ENCODE measurements at places on chromosomes 11 and 22.

- DNase-seq, result no peak
Observed at GRCh38 chr11:57476047-57476756, 15.9 kb downstream of the RTN4RL2 start.

DNA sequence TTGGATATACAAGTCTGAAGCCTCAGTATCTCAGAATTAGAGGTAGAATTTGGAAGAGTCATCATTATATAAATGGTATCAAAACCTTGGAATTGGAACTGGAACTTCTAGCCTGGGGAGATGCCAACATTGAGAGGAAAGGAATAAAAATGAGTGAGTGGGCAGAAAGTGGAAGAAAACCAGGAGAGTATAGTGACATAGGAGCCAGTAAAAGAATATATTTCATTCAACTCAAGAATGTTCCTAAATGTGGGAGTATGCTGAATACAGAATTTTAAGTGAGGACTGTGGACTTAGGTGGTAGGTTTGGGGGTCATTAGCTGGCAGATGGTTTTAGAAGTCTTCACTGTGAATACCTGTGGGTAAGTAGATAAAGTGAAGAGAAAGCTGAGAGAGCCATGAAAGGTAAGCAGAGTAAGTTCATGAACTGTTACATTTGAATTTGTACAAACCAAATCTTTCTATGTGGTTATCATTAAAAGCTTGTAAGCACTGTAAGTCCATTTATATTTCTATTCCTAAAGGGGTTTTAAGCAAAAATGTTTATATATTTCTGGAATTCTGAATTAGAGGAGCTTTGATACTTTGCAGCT lies 60.2 kb downstream of the PDHX start:
- DNase-seq, result no peak

DNA sequence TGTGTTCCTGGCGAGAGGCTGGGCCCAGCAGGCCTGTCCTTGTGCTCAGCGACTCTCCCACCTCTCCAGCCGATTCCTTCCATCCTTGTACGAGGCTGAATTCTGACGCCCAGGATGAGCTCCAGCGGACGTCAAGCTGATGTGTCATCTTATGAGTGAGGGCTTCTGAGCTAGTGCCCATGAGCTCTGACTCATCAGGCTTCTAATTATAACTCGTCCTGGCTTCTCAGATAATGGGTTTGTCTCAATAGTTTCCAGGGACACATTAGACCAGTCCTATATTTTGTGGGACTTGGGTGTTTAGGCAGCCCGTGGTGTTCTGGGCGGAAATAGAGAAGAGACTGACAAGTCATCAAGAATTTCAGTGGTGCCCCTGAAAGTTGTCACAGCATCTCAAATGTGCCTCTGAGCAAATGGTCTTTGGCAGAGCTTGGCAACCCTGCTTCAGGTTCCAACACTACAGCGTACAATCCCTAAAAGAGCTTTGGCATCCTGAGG lies 108.2 kb upstream of the CD44 start:
- DNase-seq, result no peak

DNA sequence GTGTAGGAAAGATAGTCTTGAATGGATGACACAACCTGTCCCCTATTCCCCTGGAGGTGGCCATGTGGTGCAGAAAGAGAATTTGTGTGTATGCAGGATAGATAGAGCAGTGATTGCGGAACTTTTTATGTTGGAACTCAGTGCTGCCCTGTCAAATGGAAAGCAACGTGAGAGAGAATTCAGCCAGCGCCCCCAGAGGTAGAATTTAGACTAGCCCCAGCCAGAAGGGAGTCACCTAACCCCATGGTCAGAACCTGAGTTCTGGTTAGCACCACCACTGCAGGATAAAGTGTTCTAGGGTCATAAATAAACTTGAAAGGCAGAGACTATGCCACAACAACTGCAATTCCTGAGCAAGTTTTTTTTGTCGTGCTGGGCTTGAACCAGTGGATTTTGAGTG lies 152.9 kb upstream of the GRIA4 start:
- no peak for DNase-seq

- DNase-seq, result no peak
Observed at GRCh38 chr11:66637557-66638176, 836 bp upstream of the RBM4 start.

DNA sequence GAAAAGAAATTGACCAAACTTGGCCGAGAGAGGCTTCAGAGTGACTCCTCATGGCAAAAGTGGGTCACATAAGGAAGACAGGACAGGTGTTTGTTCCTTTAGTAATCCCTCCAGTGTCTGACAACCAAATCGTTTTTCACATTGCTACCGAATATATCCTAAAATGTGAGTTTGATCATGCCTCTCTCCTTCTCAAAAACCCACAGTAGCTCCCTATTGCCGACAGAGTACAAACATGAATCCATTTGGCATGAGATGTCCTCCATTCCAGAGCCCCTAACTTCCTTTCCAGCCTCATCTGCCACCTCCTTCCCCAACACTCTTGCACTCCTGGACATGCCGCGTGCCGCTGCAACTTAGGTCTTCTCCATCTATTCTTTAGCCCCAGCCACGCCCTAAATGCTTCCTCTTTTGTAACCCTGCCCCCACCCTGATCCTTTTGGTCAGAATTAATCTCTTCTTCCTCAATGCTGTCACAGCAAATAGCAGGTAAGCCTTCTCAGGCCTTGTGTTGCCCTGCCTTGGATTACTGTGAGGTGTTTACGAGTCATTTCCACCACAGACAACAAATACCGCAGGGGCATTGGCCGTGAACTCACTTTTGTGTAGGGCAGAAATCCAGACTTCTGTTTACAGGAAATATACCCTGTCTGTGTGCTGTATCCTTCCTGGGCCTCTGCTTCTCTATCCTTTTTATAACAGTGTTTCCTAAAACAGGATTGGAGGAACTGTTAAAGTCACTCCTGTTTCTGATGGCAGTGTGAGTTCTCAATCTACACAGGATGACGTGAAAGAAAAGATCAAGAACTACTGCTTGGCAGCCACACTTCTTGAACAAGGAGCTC lies 66.0 kb upstream of the FTH1 start:
- no peak for DNase-seq

DNA sequence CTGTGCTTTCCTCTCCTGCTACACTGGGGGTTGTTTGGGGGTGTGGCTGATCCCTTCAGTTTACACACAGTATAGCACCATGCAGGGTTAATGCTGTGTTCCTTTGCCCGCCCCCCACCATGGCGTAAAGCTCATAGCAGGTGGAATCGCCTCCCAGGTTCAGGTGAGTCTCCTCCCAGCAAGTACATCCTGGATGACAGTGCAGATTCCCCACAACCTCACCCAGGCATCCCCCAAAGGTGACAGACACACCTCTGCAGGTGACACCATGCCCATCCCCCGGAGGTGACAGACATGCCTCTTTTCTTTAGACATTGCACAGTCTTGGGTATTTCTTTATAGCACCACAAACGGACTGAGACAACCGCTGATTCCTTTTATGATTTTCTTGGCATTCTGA lies 343.7 kb downstream of the BRD1 start:
- no peak for DNase-seq

DNA sequence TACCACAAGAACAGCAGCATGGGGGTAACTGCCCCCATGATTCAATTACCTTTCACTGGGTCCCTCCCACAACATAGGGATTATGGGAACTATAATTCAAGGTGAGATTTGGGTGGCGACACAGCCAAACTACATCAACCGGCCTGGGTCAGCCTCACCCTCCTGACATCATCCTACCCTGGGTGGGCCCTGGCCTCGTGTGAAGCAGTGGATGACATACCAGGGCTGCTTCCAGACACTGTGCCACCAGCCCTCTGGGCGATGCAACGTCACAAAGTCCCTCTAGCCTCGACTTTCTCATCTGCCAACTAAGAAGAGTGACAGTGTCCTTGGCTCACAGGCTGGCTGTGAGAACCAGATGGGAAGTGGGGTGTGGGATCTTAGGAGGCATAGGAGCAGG lies 8.7 kb upstream of the TPCN2 start:
- no peak for DNase-seq

- DNase-seq, result no peak
Observed at GRCh38 chr11:120867531-120867930, 156.4 kb upstream of the TBCEL start.

DNA sequence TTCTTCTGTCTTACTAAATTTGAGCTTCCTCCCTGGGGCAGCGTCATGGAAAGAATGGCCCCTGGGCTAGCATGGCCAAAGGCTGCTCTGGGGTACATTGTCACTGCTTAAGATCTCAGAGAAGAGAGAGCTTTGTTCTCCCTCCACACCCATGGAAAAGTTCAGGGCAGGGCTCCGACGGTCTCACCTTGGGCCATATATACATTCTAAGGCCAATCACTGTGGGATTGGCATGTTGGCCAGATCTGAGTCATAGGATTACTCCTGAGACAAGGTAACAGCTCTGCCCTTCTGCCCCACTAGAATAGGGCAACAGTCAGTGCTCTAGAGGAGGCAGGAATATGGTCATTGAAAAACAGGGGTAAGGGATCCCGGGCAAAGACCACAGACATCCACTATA lies 56.2 kb downstream of the BUD13 start:
- no peak for DNase-seq

DNA sequence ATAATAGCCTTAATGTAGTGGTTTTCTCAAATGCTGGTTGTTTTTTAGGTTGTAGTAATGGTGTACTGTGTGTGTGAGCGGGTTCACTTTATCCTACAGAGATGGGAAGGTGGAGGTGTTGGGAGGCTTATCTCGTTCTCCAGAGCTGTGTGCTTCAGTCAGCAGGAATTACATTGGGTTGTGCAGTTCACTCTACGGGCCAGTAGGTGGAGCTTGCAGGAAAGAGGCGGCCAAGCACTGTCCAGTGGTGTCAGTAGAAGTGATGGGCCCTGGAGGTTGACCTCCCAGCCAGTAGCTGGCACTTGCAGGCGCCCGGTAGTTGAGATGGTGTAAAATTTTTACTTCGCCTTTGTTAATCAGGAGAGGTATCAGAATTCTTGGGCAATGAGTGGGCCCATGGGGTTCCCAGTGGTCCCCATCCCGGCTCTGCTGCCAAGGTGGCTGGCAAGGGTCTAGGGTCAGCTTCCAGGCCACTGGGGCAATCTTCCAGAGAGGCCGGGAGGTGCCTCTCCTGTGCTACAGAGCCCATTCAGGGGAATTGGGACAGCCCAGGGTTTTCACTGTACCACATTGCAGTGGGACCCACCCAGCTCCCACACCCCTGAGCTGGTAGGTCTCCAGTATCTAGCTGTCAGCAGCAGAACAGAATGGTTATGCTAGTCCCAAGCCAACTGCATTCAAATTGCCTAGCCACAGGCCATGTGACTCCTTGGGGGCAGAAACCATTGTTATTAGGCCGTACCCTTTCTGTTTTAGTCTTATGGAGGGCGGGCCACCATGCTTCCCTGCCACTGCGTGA lies 43.9 kb downstream of the BIRC2 start:
- DNase-seq, result peak; percentile 31

DNA sequence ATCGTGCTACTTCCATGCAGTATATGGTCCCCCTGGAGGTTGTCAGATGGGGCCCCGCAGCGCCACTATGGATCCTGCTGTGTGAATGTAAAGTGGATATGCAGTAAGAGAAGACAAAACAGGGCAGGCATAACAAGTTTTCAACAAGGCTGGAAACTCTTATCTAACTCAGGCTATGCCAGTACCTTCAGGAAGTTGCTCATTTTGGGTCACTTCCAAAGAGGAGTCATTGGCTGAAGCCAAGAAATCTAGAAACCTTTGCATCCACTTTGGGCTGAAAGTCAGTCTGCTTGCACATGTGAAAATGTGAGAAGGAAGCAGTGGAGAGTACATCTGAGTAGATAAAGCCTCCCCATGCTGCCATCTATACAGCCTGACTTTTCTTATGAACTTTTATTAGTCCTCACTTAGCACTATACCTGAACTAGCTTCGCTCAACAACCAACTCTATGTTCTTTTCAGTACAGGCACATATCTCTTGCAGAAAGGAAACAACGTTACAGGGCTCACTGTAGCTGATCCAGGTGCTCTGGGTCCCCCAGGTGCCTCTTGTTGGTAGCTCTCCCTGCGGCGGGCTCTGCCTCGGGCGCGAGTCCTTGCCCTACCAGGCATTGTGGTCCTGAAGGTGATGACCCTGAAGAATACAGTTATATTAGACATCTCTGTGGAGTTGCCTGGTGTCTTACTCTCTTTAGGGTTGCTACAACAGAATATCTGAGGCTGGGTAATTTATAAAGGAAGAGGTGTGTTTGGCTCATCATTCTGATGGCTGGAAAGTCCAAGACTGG lies 12.4 kb downstream of the PIWIL3 start:
- no peak for DNase-seq

- DNase-seq, result no peak
Observed at GRCh38 chr11:21646351-21646750, 546.5 kb upstream of the ANO5 start.

GRCh38 chr11:44049832-44050231 lies 2.1 kb downstream of the ACCSL start:
- DNase-seq, result no peak

GRCh38 chr11:66559142-66559865 lies 9.1 kb downstream of the CTSF start:
- DNase-seq, result peak; percentile 19

- no peak for DNase-seq
Observed at GRCh38 chr22:41970601-41971000, 1.4 kb downstream of the SEPTIN3 start.

- DNase-seq, result no peak
Observed at GRCh38 chr11:69950621-69951020, 127.5 kb upstream of the ANO1 start.

Data from CD4-positive, CD25-positive, alpha-beta regulatory T cell (primary cell).